Activated CD8-positive, alpha-beta memory T cell treated with anti-CD3 and anti-CD28 coated beads for 1 hour (primary cell): ENCODE measurements at places on chromosomes 16 and 17.

DNA sequence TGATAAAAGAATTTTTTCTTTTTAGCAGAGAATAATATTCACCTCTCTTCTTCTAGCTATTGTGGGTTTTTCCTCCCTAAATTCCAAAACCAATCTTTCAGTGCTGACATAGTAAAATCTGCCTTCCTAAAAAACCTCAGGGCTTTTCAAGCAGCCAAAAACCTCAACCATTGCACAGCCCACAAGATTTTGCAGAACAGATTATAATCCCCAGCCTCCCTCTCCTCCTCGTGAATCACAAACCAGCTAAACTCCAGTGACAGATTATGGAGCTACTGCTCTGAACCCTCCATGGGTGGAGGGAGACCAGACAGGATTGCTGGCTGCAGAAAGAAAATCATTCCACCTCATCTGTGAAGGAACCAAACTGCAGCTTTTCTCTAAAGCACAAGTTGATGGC lies 341.6 kb downstream of the SOX9 start:
- DNase-seq, result no peak

GRCh38 chr17:80584176-80584905 lies 39.7 kb downstream of the RPTOR start:
- no peak for DNase-seq

- DNase-seq, result no peak
Measured at GRCh38 chr17:71176331-71176730, 944.5 kb upstream of the SOX9 start.

DNA sequence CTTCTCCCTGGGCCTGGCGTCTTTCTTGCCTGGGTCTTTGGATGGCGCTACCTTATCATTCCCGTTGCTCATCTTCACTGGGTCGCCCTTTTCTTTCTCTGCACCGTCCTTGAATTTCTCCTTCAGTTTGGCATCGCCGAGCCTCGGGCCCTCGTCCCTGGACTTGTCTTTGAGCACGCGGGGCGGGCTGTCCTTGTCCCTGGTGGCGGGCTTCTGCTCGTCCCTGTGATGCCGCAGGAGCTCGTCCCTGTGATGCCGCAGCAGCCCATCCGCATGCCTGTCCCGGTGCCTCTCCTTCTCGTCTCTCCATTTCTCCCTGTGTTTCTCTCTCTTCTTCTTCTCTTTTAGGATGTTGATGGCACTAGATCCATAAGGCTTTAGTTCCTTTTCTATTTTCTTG lies 64.3 kb downstream of the ZNF778 start:
- no peak for DNase-seq

DNA sequence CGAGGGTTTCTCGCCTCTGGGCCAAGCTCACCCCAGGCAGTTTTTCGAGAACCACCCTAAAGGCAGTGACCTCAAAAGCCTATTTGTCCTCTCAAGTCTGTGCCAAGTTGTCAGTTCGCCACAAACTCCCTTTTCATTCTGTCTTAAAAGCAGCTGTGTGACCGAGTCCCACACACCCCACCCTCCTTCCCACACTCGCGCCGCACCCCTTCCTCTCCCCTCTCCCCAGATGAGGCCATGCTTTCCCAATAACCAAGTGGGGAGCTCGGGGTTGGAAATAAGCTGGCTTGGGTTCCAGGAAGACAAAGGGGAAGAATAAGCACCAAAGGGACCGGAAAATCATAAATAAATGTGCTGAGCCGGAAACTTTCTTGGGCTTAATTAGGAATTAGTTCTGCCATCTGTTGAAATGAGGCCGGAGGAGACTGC lies 36.7 kb downstream of the GRIN2C start:
- no peak for DNase-seq

DNA sequence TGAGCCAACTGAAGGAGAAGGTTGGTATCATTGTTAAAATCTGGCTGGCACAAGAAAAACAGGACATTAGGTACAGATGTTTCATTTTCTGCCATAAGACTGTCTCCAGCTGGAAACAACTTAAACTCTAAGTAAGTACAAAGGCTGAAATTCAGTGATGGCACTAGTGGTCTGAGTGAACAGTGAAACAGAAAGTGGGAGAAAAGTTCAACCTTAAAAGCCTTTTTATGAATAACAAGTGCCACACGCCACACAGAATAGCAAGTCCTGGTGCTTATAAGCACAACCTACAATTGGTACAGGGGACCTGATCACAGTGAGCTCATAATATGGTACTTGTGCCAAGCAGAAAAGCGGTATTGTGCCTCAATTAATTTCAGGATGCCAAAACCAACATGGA lies 56.7 kb downstream of the CEP112 start:
- no peak for DNase-seq

GRCh38 chr17:61581611-61582349 lies 9.2 kb downstream of the NACA2 start:
- no peak for DNase-seq

DNA sequence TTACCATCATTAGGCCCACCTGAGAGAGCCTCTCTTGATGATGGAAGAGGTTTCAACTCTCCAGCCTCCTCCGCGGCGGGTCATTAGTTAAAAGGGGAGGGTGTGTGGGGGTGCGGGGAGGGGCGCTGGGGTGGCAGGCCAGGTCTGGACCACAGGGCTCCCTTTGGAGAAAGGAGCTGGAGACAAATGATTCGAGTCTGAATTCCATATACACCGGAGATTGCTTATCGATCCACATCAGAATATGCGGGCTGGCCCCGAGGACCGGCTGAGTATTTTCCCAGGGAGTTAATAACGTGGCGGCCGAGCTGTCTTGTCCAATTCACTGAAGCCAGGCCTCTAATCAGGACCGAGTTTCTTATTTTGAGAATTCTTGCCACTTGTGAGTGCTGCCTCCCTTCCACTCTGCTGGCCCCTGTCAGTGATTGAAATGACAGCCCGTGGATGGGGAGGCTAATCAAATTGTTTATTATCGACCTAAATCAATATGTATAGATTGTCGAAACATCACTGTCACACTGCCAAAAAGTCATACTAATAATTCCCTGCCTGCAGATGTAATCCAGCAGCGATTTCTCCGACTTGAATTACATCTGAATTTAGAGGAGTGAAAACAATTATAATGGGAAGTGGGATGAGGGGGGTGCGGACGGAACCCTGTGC lies 202.7 kb downstream of the SALL1 start:
- DNase-seq, result no peak

DNA sequence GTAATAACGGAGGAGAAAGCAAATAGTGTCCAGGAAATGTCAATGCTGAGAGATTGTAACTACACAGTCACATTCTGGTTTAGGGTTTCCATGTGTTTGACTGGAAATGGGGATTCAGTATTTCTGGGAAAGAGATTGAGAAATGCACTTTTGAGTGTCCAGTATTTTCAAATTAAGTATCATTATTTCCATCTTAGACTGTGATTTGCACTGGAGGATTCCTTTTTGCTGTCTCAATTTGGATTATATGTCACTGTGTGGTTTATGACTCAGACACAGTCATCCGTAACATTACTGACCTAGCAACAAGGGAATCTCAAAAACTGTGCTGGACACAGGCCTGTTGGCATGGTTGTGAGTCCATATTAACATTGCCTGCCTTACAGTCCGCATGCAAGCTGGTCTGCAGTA lies 681.4 kb downstream of the CDH11 start:
- DNase-seq, result no peak
